ENCODE measurements at places on chromosomes 6 and 20.

DNA sequence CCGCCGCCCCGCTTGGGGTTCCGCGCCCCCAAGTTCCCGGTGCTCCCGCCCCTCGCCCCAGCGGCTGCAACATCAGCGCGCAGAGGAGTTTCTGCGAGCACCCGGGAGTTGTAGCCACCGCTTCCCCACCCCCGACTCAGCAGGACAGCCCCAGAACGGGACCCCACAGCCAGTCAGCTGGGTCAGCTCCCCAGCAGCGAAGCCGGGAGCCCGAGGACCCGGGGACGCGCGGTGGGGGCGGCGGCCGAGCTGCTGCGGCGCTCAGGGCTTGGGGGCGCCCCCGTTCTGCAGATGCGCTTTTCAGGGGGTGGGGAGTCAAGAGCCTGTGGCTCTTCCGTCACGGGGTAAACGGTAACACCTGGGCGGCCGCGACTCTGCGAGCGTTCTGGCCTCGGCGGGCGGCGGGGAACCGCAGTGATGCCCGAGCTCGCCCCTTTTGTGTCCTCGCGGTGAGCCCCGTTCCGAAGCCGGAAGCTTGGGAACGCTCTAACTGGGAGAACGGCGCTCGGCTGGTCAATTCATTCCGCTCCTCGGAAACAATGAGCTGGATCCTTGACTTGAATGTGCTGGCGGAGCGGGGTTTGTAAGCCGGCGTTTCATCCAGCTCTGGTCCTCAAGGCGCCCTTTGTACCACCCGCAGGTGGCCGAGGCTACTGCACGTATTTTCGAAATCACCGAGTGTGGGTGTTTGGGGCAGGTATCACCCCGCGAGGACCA, 774 bp downstream of the PLEKHG1 start:
- DNase-seq, result peak; percentile 72

GRCh38 chr6:167329014-167329413, 4.1 kb downstream of the TTLL2 start:
- no peak for DNase-seq

DNA sequence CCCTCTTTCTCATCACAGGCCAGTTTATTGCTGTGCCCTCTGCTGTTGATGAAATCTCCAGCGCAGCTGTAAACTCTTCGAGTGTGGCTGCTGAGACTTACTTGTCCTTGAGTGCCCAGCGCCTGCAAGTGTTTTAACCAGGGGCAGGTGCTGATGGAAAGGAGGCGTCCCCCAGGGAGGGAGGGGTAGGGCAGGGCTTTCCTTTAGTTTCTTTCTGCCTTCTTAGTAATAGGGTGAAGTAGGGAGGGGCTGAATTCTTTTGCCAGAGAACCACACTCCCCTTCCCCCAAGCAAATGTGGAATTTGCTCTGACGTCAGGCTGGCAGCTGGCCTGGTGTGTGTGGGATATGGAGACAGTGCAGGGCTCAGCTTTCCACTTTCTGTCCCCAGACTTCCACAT, 61.2 kb downstream of the IGF2R start:
- no peak for DNase-seq

- no peak for DNase-seq
Measured at GRCh38 chr20:61788343-61788742, 277.3 kb downstream of the TAF4 start.

Data from hematopoietic multipotent progenitor cell treated with erythropoietin and hydrocortisone succinate and interleukin-3 and kit ligand, for 8 days (in vitro differentiated cells).